ENCODE measurements at places on chromosomes 6 and 20. TPM values are rescaled to one million over a fixed set of nuclear protein-coding genes. Genes with fewer than 3 reads are reported as not detected.

REPS1 gene
- 35.5 TPM for total RNA-seq

DNA sequence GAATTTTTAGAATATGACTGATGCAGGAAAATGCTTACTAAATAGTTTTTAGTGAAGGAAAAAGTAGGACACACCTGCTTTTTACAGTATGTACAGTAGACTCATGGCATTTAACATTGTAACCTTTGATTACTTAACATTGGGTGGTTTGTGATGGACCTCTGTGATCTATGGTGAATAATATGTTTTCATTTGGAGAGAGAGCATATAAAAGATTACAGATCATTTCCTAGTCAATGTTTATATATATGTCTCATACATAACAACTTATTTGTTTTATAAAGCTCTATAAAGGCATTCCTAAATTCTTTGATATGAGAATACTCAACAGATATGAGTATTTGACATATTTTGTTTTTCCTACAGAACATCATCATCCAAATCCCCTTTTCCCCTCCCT, 129.3 kb upstream of the PDE7B start:
- DNase-seq = no peak

FOXC1 gene
- 3.3 TPM for total RNA-seq

GRCh38 chr6:82353848-82354247, 9.8 kb upstream of the TPBG start:
- DNase-seq = no peak

GRCh38 chr6:41439524-41440418, 104.4 kb downstream of the NCR2 start:
- no peak for DNase-seq

GRCh38 chr6:135402311-135402710, 95.2 kb downstream of the AHI1 start:
- no peak for DNase-seq

CYP39A1 gene
- 4.8 TPM for total RNA-seq

- DNase-seq = no peak
Measured at GRCh38 chr20:61364147-61364546, 112.1 kb downstream of the CDH4 start.

LAMA2 gene
- 259 TPM for total RNA-seq

DNA sequence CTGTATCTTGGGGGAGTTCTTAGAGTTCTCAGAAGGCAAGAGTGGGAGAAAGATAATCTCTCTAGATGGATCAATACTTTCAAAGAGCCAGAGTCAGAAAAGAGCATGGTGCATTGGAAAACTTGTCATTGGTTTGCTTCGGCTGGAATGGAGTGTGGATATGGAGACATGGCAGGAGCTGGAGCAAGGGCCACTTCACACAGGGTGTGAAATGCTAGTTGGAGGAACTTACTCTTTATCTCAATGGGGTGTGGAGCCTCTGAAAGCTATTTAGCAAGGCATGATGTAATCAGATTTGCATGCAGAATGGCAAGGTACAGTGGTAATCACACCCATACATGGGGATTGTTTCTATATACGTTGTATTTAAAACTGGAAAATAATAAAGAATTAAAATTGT, 31.5 kb upstream of the PAQR8 start:
- no peak for DNase-seq

GRCh38 chr20:50679753-50680104, 11.6 kb downstream of the RIPOR3 start:
- no peak for DNase-seq

SPTLC3 gene
- total RNA-seq = 8.4 TPM

DNA sequence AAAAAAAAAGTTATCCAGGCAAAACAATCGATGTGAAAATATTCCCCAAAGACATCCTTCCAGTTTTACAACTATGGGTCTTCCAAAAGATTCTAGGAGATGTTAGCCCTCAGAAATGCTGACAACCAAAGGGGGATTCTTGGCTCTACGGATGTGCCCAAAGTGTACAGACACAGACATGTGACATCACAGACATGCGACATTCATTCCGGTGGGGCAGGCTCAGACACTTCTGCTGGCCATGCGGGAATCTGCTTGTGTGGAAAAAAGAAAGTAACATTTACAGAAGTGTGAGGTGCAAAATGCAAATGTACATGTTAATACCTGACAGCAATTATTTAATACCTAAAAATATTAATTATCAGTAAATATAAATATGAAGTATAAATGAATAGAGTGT, 268.6 kb downstream of the FOXC1 start:
- no peak for DNase-seq

DNA sequence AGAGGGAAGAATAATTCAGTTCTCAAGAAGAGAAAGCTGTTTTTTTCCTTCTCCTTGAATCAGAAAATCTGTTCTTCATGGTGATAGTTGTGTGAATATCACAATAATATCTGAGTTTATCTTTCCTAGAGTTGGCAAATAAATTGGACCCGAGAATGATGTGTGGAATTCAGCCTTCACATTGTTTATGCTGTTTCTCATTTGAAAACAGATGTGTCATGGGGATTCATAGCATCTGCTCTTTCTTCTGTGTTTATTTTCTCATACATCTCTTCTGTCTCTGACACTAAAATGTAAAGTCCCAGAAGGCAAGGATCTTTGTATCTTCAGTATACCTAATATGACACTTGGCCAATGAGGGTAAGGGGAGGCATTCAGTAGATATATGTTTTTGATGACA, 103.6 kb upstream of the SGK1 start:
- DNase-seq = no peak

- no peak for DNase-seq
Measured at GRCh38 chr6:7122684-7123083, 14.9 kb downstream of the RREB1 start.

NKX2-2 gene
- not detected for total RNA-seq

CGA gene
- 0.23 TPM for total RNA-seq

DNA sequence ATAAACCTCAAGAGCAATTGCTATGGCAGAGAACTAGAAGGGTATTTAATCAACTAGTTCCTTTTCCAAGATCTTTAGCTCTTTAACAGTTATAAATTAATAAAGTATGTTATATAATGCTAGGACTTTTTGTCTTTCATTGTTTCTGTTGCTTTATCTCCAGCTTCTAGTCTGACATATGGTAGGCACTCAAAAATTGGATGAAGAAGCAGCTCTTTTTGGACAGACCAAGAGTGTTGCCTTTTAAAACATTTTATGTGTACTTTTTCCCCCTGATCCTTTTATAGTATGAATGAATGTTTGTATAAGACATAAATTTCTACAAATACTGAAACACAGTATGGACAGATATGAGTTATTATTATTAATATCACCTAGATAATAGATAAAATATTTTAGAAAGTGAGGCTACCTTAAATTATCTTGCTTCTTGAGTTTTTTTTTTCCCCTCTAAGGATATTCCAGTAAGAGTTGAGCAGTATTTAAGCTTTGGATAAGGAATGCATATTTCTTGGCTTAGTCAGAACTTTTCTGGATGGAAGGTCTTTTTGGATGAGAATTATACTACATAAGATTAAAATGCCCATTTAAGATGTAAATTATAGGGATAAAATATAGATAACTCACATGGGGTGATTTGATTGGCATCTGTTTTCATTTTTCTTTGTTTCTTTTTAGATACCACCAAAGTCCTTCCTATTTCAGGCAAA, 16.6 kb downstream of the LAMA2 start:
- no peak for DNase-seq

PTK6 gene
- total RNA-seq = not detected

PRL gene
- not detected for total RNA-seq

RSPO3 gene
- total RNA-seq = not detected

GRCh38 chr6:156448579-156448978, 328.6 kb upstream of the ARID1B start:
- no peak for DNase-seq

TCF21 gene
- 2.1 TPM for total RNA-seq

E2F1 gene
- total RNA-seq = 2.8 TPM

GRCh38 chr6:119273272-119274196, 76.0 kb downstream of the MAN1A1 start:
- no peak for DNase-seq

GRCh38 chr6:129767776-129768485, 58.0 kb upstream of the ARHGAP18 start:
- DNase-seq = no peak

- no peak for DNase-seq
Measured at GRCh38 chr6:23728707-23729106, 397.3 kb upstream of the NRSN1 start.

SIGLEC1 gene
- 2.1 TPM for total RNA-seq

AARS2 gene
- 10.0 TPM for total RNA-seq

GRCh38 chr20:2179949-2180348, 78.3 kb downstream of the STK35 start:
- DNase-seq = no peak

RIPOR2 gene
- total RNA-seq = 2.0 TPM

NUP43 gene
- 34.3 TPM for total RNA-seq

GRCh38 chr6:88588938-88589337, 374.5 kb downstream of the RNGTT start:
- DNase-seq = no peak

GRCh38 chr6:40164345-40164755, 230.1 kb upstream of the MOCS1 start:
- no peak for DNase-seq

DNA sequence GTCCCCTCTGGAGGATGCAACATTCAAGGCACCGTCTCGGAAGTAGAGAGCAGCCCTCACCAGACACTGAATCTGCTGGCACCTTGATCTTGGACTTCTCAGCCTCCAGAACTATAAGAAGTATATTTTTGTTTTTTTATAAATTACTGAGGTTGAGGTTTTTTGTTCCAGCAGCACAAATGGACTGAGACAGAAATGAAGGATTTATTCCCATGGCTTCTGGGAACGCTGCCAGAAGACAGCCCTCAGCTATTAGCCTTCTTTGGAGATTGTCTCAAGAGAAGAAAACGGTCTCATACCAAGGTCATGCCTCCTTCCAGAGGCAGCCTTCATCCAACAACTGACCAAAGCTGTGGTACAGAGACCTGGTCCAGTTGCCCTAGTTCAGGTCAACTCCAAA, 85.4 kb downstream of the CHMP4B start:
- no peak for DNase-seq

- DNase-seq = no peak
Measured at GRCh38 chr6:94045099-94045829, 625.9 kb upstream of the EPHA7 start.

ENPP3 gene
- total RNA-seq = 0.07 TPM

SEMG1 gene
- total RNA-seq = not detected
